ENCODE measurements at places on chromosomes 2 and 18.

DNA sequence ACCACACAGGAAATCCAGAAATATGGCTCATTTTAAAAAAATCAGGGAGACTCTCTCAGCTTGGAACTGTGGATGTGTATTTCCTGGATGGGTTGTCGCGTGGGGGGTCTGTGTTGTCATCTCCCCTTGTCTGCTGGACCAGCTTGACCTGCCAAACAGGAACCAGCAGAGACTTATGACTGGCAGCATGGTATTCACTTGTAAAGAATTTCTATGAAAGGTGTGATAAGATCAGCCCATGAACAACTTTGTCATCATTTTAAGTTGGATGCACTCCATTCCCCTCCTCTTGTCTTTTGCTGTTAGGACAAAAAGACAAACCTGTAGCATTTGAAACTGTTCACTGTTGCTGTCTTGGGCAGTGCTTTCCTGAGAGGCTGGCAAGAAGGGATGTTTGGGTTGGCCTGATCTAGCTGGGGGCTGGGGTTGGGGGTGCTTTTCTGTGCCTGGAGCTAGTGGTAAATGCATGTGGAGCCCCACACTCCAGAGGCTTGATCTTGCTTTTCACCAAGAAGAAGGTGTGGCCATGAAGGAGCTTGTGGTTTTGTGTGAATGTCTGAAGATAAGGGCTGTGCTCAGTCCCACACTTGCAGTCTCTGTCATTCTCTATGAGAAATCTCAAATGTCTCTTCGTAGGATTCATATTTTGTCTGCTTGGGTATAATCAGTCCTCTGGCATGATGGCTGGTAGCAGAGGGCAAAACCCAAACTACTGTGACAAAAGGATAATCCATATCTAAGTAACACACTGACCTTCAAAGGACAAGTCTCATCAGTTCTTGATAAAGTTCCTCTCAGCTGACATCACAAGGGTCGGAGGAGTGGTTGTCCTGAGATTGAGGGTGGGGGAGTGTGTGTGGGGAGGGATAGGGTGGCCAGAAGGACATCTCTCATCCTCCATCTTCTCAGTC is 39.0 kb downstream of the RALB start:
- no peak for DNase-seq

DNA sequence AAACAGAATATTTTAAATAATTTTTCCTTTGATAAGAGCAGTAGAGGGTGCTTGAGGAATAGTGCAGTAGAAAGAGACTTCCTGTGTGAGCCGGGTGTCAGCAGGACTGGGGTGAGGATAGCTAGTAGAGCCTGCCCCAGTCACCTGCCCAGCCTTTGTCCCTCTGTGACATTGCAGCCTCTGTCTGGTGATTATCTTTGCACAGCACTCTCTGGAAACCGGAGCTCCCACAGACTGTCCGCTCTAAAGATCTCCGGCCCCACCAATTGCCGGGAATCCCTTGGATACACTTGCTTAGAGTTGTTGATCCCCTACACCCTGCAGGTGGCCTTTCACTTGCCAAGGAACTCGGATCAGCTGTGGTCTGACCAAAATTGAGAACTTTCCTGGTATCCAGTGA is 1081.3 kb upstream of the TMEFF2 start:
- no peak for DNase-seq

DNA sequence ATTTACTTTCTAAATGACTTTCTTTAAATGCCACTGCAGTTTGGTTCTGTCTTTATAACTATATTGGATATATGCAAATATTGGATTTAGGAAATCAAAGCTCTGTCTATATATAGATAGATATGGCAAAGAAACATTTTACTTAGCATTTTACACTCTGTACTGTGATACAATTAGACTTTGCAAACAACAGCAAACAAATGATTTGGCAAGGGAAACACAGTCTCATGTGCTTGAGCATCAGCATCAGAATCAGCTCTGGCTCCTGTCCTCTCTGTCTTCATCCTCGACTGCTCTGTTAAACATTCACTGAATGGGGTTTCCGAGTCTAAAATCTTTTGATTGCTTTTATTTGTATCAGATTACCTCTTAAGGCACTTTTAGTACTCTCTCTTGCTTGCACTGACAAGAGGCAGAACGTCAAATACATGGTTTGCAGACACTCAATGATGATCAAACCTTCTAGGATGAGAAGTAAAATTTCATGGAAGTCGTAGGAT is 176.8 kb upstream of the LRP1B start:
- no peak for DNase-seq

DNA sequence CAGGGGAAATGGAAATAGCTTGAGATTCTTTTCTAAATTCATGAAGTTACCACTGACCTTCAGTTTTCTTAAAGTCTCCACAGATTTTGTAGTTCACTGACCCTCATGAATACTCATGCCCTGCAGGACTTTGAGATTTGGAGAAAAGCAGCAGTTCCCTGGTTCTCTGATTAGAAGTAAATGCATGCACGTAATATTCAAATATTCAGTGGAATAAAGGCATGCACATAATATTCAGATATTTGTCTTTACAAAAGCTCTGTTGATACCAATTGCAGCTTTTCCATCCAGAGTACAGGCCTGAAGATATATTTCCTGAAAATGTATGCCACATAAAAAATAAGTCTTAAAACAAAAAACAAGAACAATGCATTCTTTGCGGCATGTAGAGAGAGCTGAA is 219.8 kb downstream of the ADCYAP1 start:
- DNase-seq = no peak

DNA sequence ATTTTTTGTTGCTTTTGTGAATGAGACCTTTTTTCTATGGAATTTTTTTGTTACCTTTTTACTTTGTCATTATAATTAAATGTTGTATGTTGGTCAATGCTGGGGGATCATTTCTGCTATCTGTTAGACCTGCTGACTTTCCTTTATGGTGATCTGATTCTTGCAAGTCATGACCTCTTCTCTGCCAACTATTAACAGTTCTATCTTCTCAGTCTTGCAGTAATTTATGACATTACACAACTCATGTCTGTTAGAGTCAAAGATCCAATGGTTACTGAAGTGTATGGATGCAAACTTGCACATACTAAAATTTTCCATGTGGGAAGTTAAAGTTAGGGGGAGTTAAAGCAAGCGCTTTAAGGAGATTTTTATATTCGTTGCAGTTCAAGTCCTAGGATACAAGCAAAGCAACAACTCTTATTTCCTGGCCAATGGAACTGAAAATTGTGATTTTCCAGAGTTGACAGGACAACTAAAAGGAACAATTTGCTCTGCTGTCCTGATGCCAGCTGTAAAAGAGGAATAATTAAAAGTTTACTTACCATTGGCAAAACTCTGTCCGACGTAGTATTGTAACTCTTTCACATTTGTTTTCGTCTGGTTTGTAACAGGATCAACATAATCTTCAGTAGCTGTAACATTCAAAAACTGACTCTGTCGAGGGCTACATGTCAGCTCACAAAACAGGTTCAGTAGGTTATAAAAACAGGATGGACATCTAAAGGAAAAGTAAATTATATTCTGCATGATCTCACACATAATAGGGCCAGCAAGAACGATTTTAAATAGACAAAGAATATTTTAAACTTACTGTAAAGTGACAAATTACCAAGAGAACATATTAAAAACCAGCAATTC is 17.8 kb downstream of the NPC1 start:
- DNase-seq = no peak
